ENCODE measurements at places on chromosomes 11 and 22. TPM values are rescaled to one million over a fixed set of nuclear protein-coding genes. Genes with fewer than 3 reads are reported as not detected.

Gene SPI1
- total RNA-seq: 1.1 TPM

Gene MIOX
- total RNA-seq: not detected

Gene PRG3
- total RNA-seq: not detected

Gene CRYBB3
- total RNA-seq: not detected

Gene MPPED2
- total RNA-seq: 7.5 TPM

Gene DERL3
- 1.6 TPM for total RNA-seq

Gene USP2
- total RNA-seq: 7.3 TPM

Gene CATSPERZ
- total RNA-seq: not detected

Gene MS4A12
- total RNA-seq: not detected

Gene STK33
- total RNA-seq: 9.6 TPM

Gene YAP1
- total RNA-seq: 125 TPM

Gene GGT5
- total RNA-seq: 5.8 TPM

Gene FGF4
- total RNA-seq: not detected

Gene GDPD4
- total RNA-seq: 0.47 TPM

Gene P2RY2
- 6.7 TPM for total RNA-seq

Gene GLYATL1
- total RNA-seq: 46.7 TPM

Gene SGSM1
- total RNA-seq: 3.1 TPM

Gene KCNQ1OT1
- total RNA-seq: 6.6 TPM

Gene OR51B5
- total RNA-seq: 0.20 TPM

Gene NFAM1
- 0.16 TPM for total RNA-seq

Gene MYEOV
- total RNA-seq: not detected

Gene KLHL35
- total RNA-seq: 0.88 TPM

Gene SCO2
- 4.1 TPM for total RNA-seq

Gene PYGM
- total RNA-seq: 1.9 TPM

Gene ELF5
- 0.16 TPM for total RNA-seq

Gene TREH
- 10.2 TPM for total RNA-seq

Gene FAM180B
- total RNA-seq: 0.50 TPM

Gene PTPMT1
- 120 TPM for total RNA-seq

Gene OR52E8
- not detected for total RNA-seq

Gene SEC14L6
- total RNA-seq: 0.36 TPM

Gene NLRP6
- not detected for total RNA-seq

Gene APOBEC3H
- not detected for total RNA-seq

Gene NCF4
- 1.5 TPM for total RNA-seq

Gene GRAP2
- total RNA-seq: not detected

Gene CD3G
- total RNA-seq: 1.1 TPM

Gene MUC2
- 18.2 TPM for total RNA-seq

Gene MYOD1
- not detected for total RNA-seq

Gene ZNF70
- 4.6 TPM for total RNA-seq

Gene LINC01488
- 0.27 TPM for total RNA-seq

Gene MAPK8IP1
- 5.2 TPM for total RNA-seq

Gene IL18
- total RNA-seq: 10.3 TPM

Gene DEUP1
- 0.40 TPM for total RNA-seq

Gene SAA4
- 73.8 TPM for total RNA-seq

Gene CHRDL2
- total RNA-seq: 0.44 TPM

Gene LRRC10B
- total RNA-seq: 0.20 TPM

Gene OR10A2
- total RNA-seq: not detected

Gene TMPRSS4
- 10.9 TPM for total RNA-seq

Gene NPTXR
- total RNA-seq: 3.1 TPM

Gene B3GAT1
- 0.17 TPM for total RNA-seq

Gene PHF21B
- total RNA-seq: 0.40 TPM

Gene F2
- 79.7 TPM for total RNA-seq

Gene CARNS1
- total RNA-seq: 0.92 TPM

Gene TBX10
- not detected for total RNA-seq

Gene MMP7
- 5.0 TPM for total RNA-seq

Gene GLB1L2
- total RNA-seq: 3.9 TPM

Gene OR5M8
- not detected for total RNA-seq

Gene CARD18
- not detected for total RNA-seq

Gene BTBD18
- total RNA-seq: not detected
